Activated CD4-positive, alpha-beta T cell treated with anti-CD3 and anti-CD28 coated beads for 24 hours (primary cell): ENCODE measurements at places on chromosomes 12 and 14.

GRCh38 chr14:78902010-78902623, 731.9 kb downstream of the NRXN3 start:
- DNase-seq: no peak

DNA sequence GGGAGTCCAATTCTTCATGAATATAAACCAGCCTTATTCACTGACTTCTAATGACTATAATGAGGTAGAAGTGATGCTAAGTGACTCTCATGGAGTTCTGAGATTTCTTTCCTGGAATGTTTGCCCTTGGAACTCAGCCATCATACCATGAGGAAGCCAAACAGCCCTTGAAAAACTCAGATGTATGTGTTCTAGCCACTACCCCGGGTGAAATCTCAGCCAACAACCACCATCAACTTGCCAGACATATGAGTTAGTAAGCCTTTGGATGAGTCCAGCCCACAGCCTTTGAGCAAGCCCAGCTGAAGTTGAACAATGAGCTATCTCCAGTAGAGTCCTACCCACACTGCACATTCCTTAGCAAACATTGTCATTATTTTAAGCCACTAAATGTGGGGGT, 149.5 kb downstream of the SLC6A15 start:
- DNase-seq: no peak

DNA sequence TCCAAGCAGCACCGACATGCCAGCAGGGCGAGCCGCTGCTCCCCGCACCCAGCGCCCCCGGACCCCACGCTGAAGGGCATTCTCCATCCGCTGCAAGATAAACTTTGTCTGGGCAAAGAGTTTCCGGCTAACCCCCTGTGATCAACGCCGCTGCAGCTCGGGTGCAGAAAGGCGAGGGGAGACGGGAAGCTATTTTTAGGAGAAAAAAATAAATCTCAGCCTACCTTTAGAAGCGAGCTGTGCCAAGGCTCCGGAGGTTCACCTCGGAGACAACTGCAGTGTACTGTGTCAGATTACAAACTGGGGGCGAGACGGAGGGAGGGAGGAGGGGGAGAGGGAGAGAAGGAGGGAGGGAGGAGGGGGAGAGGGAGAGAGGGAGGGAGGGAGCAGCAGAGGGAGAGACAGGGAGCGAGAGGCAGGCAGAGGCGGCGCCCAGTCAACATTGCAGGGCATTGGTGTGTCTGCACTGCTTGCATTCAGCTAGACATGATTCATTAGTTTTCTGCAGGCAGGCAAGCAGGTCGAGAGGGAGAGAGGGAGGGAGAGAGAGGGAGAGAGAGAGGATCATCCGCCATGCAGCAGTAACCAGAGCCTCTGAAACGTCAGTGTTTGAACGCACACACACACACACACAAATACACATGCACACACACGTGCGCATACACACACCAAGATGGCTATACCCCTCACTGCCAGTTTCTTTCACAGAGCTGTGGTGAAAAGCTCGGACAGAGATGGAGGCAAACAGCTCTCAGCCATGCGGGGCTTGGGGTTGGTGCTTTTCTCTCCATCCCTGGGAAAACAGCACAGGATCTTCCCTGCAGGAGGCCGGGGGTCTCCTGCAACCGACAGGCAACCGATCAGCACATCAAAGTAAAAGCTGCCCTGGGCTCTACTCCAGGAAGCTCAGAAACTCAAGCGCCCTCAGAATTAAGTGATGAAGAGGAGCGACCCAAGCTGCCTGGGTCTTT, at the start of gene RIMBP2:
RIMBP2 (minus strand) TSS at position 302 of the 971 bp plus-strand sequence. CDS start 237,286 bp downstream, outside the sequence.
- DNase-seq: no peak

DNA sequence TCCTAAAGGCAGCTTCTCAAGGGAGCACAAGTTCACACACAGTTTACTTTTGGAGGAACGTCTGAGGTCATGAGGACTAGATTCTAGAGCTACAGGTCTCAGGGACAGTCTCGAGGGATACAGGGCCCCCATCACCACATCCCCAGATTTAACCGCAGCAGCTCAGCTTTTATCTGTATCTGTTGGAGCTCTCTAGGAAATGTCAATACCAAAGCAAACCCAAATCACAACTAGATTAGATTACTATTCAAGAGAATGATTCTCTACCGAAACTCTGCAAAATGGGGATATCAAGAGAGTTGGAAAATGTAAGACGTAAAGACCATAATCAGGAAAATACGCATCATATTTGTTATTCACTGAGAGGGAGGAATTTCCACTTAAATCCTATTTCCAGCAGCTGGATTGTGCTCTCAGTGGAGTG, 4.0 kb upstream of the MYRFL start:
- DNase-seq: no peak

GRCh38 chr14:57846596-57846995, 19.3 kb downstream of the SLC35F4 start:
- no peak for DNase-seq
